BJ (cell line): ENCODE measurements at places on chromosomes 4 and X.
A peak's percentile ranks its signal among the peaks of the same experiment; 100 is the strongest.

DNA sequence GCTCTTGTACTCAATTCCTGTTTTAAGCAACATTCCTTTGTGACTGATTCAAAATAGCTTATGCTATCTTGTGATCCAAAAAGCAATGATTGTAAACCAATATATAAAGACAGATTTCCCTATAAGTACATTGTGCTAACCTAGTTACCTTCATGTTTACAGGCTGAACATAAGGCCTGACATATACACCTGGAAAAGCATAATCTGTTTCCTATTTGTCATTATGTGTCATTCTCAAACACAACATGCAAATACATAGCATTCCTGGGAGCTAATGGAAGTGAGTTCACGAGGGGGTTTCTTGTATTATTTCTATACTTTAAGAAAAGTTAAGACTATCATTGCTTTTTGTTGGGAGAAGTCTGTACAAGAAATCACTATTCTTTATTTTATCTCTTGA lies 638.1 kb upstream of the AGA start:
- no peak for DNase-seq

DNA sequence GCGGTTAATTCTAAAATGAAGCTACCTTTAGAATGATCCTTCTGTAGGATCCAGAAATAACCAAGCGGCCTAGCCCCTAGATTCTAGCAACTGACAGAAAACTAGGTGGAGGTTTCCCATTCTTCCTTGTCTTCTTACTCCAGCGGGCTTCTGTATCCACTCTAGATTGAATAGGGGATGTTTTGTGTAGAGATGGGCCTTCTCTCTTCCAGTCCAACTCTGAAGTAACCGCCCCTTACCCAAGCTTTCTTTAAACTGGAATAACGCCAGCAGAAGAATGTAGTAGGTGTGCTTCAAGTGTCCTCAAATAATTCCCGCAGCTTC lies 386 bp upstream of the TMEM184C start:
- DNase-seq: no peak

GRCh38 chr4:139933104-139933503 lies 220.9 kb downstream of the MAML3 start:
- no peak for DNase-seq

DNA sequence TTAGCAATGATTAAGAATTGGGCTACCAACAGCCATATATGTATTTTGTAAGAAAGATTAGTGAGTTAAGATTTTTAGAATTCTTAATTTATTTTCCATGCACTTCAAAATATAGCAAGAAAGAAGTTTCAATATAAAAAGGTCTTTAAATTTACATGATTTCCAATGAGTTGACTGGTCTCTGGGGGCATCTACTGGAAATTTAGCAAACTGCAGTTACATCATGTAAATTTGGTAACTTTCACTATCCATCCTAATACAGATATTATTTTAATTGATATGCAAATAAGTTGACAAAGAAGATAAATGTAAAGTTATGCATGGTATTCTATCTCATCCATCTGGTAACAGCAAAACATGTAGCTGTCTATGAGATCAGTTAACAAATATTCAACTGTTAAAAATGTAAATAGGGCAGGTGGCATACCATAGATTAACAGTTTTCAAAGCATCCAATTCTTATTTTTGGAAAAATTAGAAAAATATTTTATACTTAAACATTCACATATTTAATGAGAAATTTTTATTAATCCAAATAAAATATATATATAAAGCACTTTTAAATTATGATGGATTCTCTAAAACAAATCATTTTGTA lies 29.1 kb downstream of the TTC29 start:
- peak; percentile 8 for DNase-seq

DNA sequence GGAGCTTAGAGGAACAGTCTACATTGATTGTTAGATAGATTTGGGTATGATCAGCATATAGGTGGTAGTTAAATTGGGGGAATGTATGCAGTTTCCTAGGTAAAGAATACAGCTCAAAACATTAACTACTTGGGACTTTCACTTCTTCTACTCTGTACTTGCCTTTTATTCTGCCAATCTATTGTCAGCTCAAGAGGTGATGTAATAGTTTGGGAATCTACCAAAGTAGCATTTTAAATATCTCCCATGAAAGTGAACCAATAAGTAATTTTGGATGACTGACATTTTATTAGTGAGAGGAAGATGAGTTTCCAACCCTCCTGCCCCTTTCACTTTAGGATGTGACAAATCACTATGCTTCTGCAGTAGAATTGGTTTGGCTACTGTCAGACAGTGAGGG lies 43.4 kb downstream of the NUDT6 start:
- DNase-seq: no peak

- no peak for DNase-seq
These were observed 24.0 kb upstream of the SNCA start for GRCh38 chr4:89860971-89861370.

DNA sequence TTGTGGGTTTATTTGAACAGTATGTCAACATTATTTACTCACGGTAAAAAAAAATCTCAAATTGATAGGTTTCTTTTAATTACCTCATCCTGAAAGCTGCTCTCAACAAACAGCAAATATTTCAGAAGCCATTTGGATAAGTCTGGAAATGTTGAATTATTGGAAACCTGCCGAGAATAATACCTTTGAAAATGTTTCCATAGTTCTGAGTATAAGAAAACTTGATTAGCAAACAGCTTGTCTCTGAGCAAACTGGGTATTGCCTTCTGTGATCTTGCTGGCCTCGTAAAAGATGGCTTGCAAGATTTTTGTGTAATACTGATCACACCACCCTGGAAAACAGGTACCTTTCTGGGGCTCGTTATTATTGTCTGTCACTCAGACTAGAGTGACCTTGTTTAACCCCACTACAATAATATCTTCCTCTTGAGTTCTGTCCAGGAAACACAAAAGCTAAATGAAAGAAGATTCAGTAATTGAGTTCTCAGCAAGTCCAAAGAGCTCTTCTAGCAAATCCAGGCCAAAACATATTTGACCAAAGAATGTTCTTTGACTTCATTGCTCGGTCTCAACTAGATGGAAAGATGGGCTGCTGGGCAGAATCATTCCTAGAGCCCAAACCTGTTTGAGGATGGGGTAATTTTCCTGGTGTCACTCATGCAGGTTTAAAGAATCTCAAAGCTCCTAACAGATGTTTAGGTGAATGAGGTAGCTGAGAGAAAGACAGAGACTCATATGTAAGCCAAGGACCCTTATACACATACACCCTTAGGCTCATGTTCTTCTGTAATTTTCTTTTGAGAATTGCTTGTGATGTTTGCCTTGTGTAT lies 255.6 kb upstream of the JADE1 start:
- no peak for DNase-seq

- DNase-seq: no peak
These were observed 52.6 kb upstream of the CITED1 start for GRCh38 chrX:72358313-72358712.

- no peak for DNase-seq
These were observed 130.9 kb downstream of the TMEM164 start for GRCh38 chrX:110133735-110134370.

- DNase-seq: no peak
These were observed 67.9 kb downstream of the TMLHE start for GRCh38 chrX:155544881-155545280.

- DNase-seq: no peak
These were observed 499.3 kb downstream of the EPHA5 start for GRCh38 chr4:65170768-65171514.

DNA sequence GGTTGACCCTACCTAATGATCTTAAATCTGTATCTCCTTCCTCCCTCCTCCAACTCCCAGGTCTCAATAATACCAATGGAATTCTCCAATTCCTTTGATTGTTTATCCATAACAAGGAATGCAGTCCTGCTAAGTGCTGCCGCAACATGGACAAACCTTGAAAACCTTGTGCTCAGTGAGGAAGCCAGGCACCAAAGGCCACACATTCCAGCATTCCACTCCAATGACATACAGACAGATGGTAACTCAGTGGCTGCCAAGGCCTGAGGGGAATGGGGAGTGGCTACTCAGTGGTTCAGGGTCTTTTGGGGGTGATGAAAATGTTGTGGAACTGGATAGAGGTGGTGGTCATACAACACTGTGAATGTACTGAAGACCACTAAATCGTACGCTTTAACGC lies 10.4 kb downstream of the HAUS7 start:
- DNase-seq: no peak

GRCh38 chrX:7620560-7620959 lies 222.4 kb upstream of the VCX start:
- no peak for DNase-seq

GRCh38 chr4:125459531-125459930 lies 144.8 kb downstream of the FAT4 start:
- no peak for DNase-seq

GRCh38 chrX:107227780-107228485 lies 21.5 kb downstream of the DNAAF6 start:
- DNase-seq: no peak

- no peak for DNase-seq
These were observed 13.9 kb downstream of the TMSB4X start for GRCh38 chrX:12988797-12989196.

- no peak for DNase-seq
These were observed 88.8 kb upstream of the FAM9B start for GRCh38 chrX:9122519-9123245.

DNA sequence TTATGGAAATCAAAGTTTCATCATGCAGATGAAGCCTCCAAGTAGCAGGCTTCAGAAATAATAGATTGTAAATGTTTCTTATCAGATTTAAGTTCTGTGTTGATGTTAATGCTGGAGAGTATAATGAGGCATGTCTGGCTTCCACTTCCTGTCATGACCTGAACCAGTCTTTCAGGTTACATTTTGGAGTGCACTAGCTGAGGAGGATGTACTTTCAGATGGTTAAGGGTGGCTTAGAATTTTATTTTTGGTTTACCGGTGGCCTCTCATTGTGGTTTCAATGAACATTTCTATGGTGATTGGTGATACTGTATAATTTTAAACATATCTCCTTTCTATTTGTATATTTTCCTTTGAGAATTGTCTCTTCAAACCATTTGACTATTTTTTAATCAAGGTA lies 890.4 kb downstream of the SH3BGRL start:
- no peak for DNase-seq

DNA sequence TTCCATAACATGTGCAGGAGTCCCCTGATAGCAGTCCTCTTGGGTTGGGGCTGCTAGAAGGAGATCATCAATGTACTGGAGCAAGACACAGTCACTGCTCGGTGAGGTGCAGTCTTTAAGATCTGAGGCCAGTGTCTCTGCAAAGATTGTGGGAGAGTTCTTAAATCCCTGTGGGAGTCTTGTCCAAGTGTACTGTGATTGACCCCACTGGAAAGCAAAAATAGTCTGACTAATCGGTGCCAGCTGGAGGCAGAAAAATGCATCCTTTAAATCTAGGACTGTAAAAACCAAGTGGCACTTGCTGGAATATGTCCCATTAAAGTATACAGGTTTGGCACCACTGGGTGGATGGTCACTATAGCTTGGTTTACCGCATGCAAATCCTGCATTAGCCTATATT lies 31.1 kb downstream of the SULT1E1 start:
- DNase-seq: no peak

DNA sequence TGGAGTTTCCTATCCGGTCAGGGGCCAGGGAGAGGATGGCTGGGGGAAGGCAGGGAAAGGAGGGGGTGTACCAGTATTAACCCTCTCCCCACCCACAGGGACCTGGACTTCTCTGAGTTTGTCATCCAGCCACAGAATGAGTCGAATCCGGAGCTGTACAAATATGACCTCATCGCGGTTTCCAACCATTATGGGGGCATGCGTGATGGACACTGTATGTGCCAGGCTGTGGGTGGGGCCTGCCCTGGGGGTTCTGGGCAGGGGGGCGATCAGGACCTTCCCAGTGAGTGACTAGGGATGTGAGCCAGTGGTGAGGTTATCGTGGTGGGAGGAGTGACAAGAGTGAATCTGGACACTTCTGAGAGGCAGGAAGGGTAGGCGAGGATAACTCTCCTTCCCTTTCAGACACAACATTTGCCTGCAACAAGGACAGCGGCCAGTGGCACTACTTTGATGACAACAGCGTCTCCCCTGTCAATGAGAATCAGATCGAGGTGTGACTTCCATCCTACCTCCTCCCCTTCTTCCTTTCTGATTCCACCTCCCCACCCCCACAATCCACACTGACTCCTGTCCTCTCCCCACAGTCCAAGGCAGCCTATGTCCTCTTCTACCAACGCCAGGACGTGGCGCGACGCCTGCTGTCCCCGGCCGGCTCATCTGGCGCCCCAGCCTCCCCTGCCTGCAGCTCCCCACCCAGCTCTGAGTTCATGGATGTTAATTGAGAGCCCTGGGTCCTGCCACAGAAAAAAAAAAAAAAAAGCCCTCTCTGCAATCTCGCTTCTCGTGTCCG lies 14.6 kb downstream of the USP11 start:
- DNase-seq: no peak

GRCh38 chrX:155263854-155264628 lies at the start of gene RAB39B:
Gene RAB39B (minus strand): TSS chrX:155264491. CDS start chrX:155264288, 203 bp downstream.
- DNase-seq: no peak

DNA sequence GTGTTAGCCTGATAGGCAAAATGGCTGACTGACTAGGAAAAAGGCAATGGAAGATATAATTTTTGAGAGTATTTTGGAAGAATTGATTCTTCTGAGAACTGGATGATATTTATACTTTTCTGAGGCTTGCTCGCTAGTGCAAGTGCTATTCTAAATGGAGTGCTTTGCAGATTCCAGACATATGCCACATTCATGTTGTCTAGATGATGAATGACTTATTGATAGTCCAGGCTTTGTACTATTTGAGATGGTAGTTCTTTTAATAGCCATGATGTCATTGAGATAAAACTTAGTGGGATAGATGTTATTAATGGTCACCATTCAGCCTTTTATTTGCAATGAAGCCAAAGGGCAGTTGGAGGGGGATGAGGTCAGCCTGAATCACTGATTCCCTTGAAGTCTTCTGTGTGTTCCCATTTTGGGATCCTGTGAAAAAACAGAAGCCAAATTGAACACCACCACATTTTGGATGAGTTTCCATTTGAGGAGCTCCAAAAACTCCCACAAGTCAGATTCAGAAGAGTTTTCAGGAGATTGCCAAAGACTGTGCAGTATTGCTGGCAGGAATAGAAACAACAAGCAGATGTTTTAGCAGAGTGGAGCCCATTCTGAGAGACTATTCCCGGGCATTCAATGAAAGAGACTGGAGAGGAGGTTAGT lies 184.1 kb downstream of the IL1RAPL2 start:
- no peak for DNase-seq

- no peak for DNase-seq
These were observed 108.4 kb downstream of the LINC00632 start for GRCh38 chrX:140817943-140818342.

DNA sequence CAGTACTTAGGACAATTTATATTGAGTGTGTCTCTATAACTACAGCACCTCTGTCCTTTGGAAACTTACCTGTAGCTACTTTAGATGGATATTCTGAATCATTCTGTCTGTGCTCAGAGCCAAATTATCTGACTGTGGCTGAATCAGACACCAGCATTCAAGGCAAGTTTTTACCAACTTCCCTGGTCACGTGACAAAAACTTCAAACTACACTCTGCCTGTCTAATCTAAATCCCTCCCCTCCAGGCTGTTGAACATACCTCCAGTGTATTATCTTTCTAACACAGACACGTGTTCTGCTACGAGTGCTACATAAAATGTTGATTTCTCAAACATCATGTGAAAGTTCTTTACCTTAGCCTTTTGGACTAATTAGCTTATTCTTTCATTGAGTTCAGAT lies 641.2 kb upstream of the CPEB2 start:
- no peak for DNase-seq

GRCh38 chr4:141065872-141066271 lies 67.4 kb downstream of the RNF150 start:
- no peak for DNase-seq
